PC-9 (cell line): ENCODE measurements at places on chromosomes 2 and 18. TPM values are rescaled to one million over a fixed set of nuclear protein-coding genes. Genes with fewer than 3 reads are reported as not detected.

GRCh38 chr2:148533004-148533403 lies 111.5 kb upstream of the EPC2 start:
- no peak for DNase-seq

- DNase-seq: no peak
Observed at GRCh38 chr18:60050821-60051220, 151.0 kb downstream of the PMAIP1 start.

GRCh38 chr2:157413326-157414035 lies 30.4 kb downstream of the CYTIP start:
- no peak for DNase-seq

- no peak for DNase-seq
Observed at GRCh38 chr2:237433920-237434676, 20.1 kb upstream of the COL6A3 start.

GRCh38 chr2:69956475-69956979 lies 4.9 kb downstream of the ASPRV1 start:
- DNase-seq: no peak

- no peak for DNase-seq
Observed at GRCh38 chr2:118830881-118831280, 16.6 kb downstream of the EN1 start.

GRCh38 chr2:97844311-97844859 lies 131.0 kb downstream of the ZAP70 start:
- no peak for DNase-seq

- DNase-seq: no peak
Observed at GRCh38 chr2:240419271-240419670, 16.2 kb upstream of the GPC1 start.

- no peak for DNase-seq
Observed at GRCh38 chr2:12068796-12069538, 322.5 kb downstream of the LPIN1 start.

- no peak for DNase-seq
Observed at GRCh38 chr2:130986890-130987493, 106.3 kb downstream of the FAM168B start.

GRCh38 chr18:31192086-31192776 lies 29.6 kb upstream of the DSC1 start:
- DNase-seq: no peak

GRCh38 chr2:158931572-158931971 lies 36.9 kb upstream of the TANC1 start:
- DNase-seq: no peak

DNA sequence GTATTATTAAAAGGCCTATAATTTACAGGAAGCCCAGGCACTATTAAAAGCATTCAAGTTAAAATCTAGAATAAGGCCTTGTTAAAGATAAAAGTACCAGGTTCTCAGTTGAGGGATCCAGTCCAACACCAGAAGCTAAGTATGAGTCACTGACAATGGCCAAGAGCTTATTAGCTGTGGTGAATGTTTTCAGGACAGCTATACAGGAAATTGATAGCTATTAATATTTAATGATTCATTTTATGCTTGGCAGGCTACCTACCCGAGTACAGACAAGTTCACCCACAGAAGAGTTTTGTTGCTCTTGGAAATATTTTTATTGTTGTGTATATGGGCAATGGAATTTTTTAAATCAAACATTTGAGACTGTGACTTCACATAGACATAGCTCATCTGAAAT lies 729.6 kb upstream of the ZNF804A start:
- no peak for DNase-seq

ABCG8 gene
- not detected in 2 replicates for total RNA-seq

UNC80 gene
- not detected in 2 replicates for total RNA-seq

GLI2 gene
- 11.6 and 14.6 TPM in 2 replicates for total RNA-seq
